H4 (cell line): ENCODE measurements at places on chromosomes 16 and 17. TPM values are rescaled to one million over a fixed set of nuclear protein-coding genes. Genes with fewer than 3 reads are reported as not detected.

DNA sequence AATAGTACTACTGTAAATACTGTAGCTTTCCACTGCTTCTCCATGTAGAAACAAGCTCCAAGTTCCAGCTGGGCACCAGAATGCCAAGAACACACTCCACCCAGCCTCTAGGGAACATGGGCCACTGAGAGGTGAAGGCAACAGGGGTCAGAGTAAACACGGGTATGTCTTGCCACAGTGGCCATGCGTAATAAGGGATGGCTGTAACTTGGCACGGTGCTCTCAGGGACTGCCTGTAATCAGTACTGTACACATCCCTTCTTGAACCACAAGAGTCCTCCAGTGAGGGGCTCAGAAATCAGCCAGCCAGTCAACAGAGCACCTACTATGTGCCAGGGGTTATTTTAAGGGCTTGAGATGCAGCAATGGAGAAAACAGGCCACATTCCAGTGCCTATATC, 10.8 kb downstream of the LRRC59 start:
- no peak for DNase-seq

DNA sequence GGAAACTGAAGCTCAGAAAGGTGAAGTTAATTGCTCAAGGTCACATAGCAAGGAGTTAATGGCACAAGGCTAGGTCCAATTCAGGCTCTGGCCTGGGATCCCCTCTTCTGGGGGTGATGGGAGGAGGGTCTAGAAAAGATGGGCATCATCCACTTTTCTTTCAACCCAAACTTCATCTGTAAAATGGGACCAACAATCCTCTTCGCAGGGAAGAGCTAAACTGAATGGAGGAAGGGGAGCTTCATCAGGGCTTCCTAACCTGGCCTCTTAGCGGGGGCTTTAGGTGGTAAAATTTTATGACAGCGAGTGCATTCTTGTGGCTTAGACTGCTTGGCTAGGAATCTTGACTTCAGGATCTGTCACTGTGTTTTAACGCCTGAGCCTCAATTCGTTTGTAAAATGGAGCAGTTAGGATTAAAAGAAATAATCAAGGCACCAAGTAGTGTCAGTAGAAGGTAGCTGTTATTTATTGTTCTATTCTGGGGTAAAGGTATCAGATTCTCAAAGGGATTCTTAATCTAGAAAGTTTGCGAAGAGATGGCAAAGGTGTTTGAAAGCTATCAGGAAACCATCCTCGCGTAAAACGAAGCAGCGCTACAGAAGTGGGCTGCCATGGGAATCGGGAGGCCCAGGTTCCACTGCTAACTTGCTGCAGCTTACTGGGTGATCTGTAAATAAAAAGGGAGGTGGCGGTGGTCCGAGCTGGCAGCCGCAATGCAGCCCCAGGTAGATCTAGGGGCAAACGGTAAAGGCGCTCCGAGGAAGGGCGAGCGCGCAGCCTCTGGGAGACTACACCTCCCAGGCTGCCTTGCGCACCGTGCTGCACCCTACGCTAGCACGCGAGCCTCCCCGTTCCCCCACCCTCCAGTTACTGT, 1.5 kb upstream of the SRCAP start:
- peak; percentile 97 for DNase-seq

Gene NEUROD2
- total RNA-seq, result 0.02 TPM in 1 of 2 replicates, not detected in the other

Gene CLEC18B
- 0.02 and 2.0 TPM in 2 replicates for total RNA-seq

DNA sequence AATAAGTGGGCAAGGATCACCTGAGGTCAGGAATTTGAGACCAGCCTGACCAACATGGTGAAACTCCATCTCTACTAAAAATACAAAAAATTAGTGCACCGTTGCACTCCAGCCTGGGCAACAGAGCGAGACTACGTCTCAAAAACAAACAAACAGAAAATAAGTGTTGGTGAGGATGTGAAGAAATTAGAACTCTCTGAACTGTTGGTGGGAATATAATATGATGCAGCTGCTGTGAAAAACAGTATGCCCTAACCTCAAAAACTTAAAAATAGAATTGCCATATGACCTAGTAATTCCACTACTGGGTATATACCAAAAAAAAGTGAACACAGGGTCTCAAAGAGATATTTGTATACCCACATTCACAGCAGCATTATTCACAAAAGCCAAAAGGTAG, 26.1 kb downstream of the GLG1 start:
- DNase-seq, result no peak

GRCh38 chr17:73343168-73343634, 31.4 kb upstream of the CDC42EP4 start:
- no peak for DNase-seq

DNA sequence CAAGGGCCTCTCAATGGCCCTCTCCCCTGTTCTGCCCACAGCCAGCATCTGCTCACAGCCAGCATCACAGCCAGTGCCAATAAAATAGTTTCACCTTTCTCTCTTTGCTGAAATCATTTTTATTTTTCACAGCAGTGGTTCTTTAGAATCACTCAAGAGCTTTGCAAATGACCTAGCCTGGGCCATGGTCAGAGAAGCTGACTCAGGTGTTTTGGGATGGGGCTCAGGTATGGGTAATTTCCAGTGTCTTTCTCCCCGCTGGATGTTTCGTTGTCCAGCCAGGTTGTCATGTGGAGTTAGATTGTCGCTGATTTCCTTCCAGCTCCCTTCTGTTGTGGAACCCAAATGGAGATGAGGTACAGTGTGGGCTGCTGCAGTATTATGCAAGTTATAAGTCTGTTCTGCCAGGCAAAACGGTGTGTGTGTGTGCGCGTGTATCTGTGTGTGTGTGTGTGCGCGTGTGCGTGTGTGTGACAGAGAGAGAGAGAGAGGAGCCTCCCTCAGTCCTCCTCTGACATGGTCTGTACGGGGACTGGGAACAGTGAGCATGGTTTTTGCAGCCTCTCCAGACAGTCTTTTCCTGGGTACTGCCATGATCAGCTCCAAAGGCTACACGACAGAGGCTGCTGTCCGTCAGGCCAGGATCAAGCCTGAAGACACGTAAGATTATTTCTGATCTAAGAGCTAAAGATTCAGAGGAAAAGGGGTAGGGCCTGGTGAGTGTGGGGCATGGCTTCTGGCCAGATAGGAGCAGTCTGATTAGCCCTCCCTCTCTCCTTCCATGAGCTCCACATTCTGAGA, 1.4 kb upstream of the PMP22 start:
- no peak for DNase-seq
